ENCODE measurements at places on chromosomes 3 and 15.

DNA sequence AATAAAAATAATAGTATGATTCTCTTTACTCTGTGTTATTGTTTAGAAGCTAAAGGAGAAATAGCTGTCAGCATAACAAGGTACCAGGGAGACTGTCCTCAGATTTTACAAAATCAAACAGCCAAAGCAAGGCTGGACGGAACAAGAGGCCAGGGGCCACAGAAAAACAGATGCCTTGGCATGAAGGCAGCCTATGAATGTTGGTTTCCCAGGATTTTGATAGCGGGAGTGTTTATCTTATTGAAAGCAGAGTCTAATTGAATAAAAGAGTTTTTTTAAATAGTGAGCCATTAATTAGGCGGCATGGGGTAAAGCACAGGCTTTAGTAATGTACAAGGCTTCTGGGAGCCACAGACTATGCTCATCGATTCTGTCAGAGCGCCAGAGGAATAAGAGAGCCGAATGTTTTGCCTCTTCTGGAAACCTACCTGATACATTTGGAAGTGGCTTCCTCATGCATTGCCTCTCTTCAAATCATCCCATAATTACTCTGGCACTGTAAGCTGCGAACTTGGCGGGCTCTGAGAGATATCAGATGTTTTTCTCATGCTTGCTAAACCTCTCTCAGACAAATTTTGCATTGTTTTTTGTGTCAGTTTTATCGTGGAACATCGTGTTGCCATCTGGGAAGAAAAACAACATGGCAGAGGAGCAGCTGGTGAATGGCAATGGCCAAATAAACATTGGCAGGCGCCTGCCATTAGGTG, 30.4 kb upstream of the TMCO5A start:
- no peak for DNase-seq

DNA sequence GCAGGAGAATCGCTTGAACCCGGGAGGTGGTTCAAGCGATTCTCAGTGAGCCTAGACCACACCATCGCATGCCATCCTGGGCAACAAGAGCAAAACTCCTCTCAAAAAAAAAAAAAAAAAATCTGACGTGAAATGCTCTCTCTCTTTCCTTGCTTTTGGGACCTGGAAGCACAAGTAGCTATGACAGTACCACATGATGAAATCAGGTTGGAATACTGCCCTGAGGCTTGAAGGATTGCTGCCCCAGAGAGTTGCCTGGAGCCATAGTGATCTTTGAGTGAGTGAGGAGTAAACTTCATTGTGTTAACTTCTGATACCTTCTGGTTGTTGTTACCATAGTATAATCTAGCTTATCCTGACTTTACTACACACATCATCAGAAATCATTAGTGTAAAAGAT, 23.3 kb downstream of the AKAP13 start:
- no peak for DNase-seq

- no peak for DNase-seq
These were observed at the start of gene RARB for GRCh38 chr3:25427942-25428788. TSS of gene RARB (plus strand) at chr3:25428263. CDS start at chr3:25428732, 469 bp downstream.

- no peak for DNase-seq
These were observed 159.2 kb upstream of the PPP2R3A start for GRCh38 chr3:135806317-135806716.

DNA sequence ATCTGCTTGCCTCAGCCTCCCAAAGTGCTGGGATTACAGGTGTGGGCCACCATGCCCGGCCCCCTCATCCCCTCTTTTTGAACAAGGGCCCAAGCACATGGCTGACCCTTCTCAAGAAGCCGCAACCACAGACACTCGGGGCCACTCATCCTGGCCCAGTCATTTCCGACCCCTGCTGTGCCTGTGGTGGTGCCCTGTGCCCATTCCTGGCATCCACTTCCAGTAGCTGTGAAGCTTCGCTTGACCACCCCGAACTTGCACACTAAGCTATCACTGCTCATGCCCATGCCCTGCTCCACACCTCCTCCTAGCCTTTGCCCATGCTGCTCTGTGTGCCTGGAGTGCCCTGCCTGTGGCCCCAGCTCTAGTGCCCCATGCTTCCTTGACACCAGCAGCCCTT, 8.3 kb downstream of the TMEM44 start:
- no peak for DNase-seq

GRCh38 chr3:155332716-155333115, 39.2 kb upstream of the STRIT1 start:
- DNase-seq = no peak

DNA sequence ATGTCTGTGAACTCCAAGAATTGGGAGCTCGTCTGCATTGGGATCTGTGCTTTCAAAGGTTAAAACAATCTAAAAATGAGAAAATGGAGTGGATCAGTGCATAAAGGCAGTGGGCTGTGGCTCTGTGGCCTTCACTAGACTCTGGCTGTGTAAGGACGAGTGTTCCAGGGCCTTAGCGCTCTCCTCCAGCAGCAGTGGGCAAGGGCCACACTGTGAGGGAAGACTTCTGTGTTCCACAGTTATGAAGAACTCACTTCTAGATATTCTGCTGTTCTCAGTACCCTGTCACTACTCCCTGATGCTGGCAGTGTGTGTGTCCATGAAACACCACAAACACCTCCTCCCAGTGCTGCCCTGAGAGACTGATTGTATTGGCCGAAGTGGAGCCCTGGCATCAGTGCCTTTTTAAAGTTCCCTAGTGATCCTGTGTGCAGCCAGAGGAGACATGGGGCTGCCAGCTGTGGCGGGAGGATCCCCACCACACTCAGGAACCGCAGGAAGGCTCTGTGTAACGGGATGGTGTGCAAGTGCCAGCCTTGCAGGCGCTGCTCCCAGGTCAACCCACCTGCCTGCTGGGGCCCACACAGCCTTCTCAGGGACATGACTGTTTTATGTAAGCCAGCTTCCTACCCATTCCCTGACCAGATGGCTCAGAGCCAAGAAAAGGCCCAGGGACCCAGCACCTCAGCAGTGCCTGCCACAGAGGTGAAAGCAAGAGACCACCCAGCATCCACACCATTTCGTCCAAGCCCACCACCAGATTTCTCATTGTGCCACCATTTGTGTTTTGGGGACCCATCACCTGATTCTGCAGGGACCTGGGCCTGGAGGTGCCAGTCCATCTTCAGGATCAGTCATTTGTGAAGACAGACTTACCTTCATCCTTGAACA, 40.4 kb downstream of the ABTB1 start:
- no peak for DNase-seq

DNA sequence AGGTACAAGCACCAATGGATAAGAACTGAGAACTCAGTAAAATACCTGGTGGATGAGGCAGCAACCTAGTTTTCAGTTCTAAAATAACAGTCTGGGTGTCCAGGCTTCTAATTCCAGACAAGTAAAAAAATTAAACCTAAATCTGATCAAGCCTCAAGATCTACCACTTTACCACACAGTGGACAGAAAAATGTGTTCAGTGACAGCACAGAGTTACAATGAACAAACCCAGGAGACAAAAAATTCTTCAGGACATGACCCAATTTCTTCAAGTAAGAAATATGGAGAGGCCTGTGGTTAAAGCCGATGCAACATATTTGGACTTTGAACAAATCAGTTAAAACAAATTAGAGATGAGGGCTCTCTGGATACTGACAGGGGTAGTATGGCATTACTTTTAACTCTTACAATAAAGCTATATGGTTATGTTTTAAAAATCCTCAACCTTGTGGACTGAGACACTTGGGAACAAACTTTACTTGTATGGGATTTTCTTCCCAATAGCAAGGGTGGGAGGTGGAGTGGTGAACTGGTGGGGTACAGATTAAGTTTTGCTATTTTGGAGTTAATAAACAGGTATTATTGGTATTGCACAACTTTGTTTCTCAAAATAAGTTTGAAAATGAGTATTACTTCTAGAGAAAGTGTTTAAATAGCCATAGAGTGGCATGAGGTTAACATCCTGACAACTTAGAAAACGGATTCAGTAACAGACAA, 14.2 kb downstream of the CCNL1 start:
- DNase-seq = no peak

DNA sequence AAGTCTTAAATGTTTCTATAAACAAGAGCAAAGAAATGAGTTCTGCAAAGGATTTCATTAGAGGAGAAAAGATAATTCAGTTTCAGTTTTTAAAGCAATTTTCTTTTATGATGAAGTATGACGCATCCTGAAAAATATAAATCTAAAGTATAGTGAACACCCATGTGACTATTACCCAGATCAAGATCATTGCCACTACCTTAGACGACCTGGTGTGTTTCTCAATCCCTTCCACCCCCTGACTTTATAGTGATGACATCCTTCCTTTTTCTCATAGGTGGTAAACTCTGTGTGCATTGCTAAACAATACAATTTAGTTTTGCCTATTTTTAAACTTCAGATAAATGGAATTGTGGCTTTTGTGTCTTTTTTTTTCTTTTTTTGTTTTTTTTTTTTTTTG, 8.4 kb downstream of the STT3B start:
- no peak for DNase-seq

DNA sequence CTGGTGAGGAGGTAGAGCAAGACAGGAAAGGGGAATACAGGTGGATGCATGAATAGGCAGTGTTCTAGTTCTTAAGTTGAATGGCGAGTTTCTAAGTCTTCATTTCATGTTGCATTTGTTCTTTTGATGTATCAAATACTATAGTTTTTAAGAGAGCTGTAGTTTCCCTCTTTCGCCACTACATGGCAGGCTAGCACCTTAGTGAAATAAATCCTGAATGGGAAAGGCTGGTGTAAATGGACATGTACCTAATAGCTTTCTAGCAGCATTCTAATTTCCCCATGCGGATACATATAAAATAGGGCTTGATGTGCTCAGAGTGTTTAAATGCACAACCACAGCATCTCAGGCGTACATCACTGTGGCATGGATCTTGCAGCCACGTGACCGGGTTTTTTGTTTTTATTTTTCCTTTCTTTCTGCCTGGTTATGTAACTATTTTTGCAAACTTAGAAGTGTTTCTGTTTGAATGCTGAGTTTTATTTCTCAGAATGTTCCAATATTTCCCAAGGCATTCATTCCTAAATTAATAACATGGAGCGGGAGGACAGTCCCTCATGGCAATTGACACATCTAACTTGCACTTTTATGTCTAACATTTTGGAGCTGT, 23.5 kb upstream of the CLN6 start:
- no peak for DNase-seq

DNA sequence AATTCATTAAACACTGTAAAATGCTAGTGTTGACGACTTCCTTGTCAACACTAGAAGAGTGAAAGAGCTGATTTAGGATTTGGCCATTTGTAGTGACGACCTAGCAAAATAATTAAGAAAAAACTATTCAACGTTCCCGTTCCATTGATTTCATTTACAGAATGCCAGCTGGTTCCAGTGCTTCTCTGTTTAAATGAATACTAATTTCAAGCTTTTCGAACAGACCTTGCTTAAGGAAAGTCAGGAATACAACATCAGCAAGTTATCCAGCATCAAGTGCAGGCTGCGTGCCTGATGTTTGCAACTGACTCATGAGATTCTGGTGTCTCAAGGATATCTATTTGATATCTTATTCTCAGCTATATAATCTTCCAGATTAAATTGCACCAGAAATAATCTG, 98.4 kb upstream of the BHLHE40 start:
- no peak for DNase-seq

GRCh38 chr3:127413871-127414270, 126.0 kb upstream of the PRR20G start:
- no peak for DNase-seq

GRCh38 chr15:72078887-72079286, 39.1 kb downstream of the MYO9A start:
- no peak for DNase-seq

GRCh38 chr3:79604681-79605080, 163.1 kb downstream of the ROBO1 start:
- DNase-seq = no peak

DNA sequence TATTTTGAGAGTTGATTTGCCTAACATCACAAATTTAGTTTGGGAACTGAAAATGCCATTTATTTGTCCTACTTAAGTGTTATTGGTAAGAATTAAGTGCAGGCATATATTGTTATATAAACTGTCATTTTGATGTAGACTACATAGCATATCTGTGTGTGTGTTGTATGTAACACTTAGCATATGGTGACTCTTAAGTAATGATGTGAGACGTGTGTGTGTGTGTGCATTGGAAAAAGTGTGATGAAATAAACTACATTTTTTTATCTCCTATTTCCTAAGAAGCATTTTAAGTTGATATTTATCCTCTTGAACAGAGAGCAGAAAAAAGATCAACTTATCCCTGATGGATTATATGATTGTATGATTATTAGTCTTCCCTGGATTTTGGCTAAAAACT, 588.2 kb upstream of the SUCLG2 start:
- DNase-seq = no peak

DNA sequence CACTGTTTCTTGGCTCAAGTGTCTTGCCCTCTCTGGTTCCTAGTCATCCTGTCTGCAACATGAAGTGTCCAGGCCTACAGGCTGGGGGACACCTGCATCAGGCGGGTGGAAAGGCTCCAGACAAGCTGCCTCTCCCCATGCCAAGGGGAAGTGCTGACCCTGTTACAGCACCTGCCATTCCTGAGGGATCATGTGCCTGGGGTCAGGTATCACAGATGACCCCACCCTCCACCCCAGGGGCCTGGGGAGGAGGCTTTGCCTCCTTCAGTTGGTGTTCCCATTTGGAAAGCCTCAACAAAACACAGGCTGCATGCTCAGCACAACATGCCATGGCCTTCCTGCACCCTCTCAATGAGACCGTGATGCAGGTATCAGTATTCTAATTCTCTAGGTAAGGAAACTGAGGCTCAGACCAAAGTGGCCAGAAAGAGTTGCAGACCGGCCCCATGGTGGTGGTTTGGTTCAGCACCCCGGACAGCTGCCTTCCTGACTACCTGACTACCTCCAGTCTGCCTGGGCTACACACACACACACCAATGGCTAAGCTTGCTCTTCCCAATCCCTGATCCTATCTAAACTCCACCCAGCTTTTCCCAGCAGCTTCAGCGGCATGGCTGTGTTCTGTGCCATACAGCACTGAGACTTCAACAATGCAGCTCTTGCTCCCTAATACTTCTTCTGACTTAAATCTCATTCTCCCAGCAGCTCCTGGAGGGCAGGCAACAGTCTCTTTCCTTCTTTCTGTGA, 69.7 kb upstream of the LINGO1 start:
- no peak for DNase-seq

- no peak for DNase-seq
These were observed 88.6 kb downstream of the ZNF385D start for GRCh38 chr3:21662403-21662802.

DNA sequence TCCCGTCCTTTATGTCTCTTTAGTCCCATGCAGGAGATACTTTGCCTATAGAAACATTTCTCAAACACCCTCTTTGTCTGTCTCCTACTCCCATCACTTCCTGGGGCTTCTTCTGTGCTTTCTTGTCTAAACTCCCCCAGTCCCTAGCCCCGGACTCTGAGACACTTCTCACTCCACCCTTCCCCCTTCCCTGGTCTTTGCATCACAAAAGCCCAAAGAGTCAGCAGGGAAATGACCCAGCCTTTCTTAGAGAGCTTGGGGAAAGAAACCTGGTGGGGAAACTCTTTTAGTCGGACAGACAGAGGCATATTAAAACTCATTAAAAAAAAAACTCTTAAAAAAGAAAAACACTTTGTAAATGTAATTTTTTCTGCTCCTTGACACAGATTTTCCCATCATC, 211.2 kb downstream of the TJP1 start:
- no peak for DNase-seq
